ENCODE measurements at places on chromosomes 3 and 15.

- no peak for DNase-seq
Measured at GRCh38 chr3:148631124-148631903, 66.4 kb upstream of the AGTR1 start.

DNA sequence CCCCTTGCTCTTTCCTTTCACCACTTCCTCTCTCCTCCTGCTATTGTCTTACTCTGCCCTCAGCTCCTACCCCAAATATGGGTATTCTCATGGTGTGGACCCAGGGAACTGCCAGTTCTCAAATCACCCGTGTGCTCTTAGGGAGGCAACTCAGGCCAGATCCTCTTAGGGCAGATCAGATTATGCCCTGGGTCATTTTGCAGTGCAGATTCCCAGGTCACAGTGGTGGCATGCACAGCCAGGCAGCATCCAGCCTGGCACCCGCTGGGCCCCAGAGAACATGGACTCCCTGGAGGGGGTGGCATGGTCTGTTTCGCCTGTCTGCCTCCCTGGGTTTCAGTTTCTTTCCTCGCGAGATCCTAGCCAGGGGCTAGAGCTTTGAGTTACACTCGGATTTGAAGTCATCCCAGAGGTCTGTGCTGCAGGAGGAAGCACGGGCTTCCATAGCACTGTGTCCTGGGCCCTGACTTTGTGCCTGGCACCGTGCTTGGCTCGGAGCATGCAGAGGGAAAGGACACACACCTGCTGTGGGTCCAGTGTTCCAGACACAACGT, 96.1 kb downstream of the TOP2B start:
- DNase-seq, result no peak

GRCh38 chr15:48555241-48555881, 90.1 kb downstream of the FBN1 start:
- DNase-seq, result no peak

DNA sequence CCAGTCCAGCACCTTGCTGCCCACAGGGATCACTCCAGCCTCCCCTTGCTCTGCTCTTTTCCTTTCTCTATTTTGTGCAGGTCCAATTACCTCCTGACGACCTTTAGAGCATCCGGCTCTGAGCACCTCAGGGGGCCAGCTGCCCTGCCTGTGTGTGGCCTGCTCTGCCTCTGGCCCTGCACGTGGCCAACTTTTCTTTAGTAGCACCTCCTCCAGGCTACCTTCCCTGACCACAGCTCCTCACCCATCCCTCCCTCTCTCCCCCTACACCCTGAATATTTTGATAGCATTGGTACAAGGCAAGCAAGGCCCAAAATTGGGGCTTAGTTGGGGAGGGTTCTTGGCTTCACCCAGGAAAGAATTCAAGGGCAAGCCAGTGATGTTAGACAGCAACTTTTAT, 66.9 kb upstream of the PRR20G start:
- DNase-seq, result no peak

GRCh38 chr3:24470277-24470676, 24.4 kb downstream of the THRB start:
- no peak for DNase-seq

DNA sequence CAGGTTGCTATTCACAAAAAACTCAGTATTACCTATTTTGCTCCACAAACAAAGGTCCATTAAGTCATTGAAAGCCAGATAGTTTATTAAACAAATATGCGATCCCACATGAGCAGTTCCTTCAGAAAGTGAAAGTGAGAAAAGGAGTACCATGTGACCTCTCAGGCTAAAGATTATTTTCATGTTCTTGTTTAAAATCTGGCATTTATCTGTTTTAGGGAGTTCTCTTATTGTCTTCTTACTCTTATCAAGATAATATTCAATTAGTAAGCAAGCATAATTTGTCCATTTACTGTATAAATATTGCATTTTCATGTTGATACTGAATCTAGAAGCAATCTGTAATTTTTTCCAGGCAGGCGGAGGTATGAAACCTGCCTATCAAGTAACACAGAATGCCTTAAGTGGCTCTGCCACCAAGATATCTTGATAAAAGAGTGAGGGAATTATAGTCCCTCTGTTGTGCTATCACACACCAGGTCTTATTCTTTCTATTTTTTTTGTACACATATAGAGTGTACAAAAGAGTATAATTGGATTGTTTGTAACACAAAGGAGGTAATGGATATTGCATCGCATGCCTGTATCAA, 20.1 kb upstream of the PLSCR5 start:
- DNase-seq, result peak; percentile 32

DNA sequence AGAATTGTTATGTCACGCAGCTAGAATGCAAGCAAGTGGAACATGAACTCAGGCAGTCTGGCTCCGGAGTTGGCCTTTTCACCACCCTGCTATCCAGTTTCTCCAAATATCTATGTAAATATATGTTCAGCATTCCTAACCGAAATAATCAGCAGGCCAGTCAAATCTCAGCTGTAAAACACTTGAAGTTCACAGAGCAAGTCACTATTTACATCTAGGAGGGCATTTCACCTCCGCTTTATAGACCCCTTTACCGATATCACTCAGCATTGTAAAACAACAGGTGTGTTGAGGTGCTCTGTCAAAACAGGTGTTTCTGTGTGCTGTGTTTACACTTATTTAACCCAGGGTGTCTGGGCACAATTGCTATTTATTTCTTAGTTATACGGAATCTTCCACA, 12.2 kb upstream of the HES1 start:
- DNase-seq, result no peak

- DNase-seq, result peak; percentile 26
Measured at GRCh38 chr3:184814214-184814613, 2.2 kb downstream of the VPS8 start.

All from kidney tubule cell (primary cell).